ENCODE measurements at places on chromosomes 11 and 22. TPM values are rescaled to one million over a fixed set of nuclear protein-coding genes. Genes with fewer than 3 reads are reported as not detected.
A peak's percentile ranks its signal among the peaks of the same experiment; 100 is the strongest.

The ADAMTS15 gene
- not detected for total RNA-seq

GRCh38 chr11:128420951-128421350 lies 166.4 kb downstream of the ETS1 start:
- H3K27ac ChIP-seq, result peak overlapping the region; percentile 82
- DNase-seq, result no peak
- H3K27me3 ChIP-seq, result no peaks in the 10 kb centered on the region
- no peaks in the 10 kb centered on the region for H3K36me3 ChIP-seq

- H3K36me3 ChIP-seq, result no peaks in the 10 kb centered on the region
- no peak overlapping the region for H3K4me3 ChIP-seq
- peaks cover 8% of the 10 kb centered on the region for H3K27me3 ChIP-seq
- H3K27ac ChIP-seq, result no peak overlapping the region
- DNase-seq, result no peak
Observed at GRCh38 chr11:36060926-36061325, 117.1 kb downstream of the LDLRAD3 start.

GRCh38 chr11:128207861-128208321 lies 379.5 kb downstream of the ETS1 start:
- H3K4me1 ChIP-seq, result peaks cover 27% of the 10 kb centered on the region
- H3K36me3 ChIP-seq, result peaks cover 3% of the 10 kb centered on the region
- DNase-seq, result no peak
- no peak overlapping the region for H3K4me3 ChIP-seq

- no peaks in the 10 kb centered on the region for H3K27me3 ChIP-seq
- no peaks in the 10 kb centered on the region for H3K4me1 ChIP-seq
- no peak overlapping the region for H3K4me3 ChIP-seq
- H3K36me3 ChIP-seq, result no peaks in the 10 kb centered on the region
Observed at GRCh38 chr11:91312541-91312940, 912.1 kb upstream of the FAT3 start.
